ENCODE measurements at places on chromosomes 6 and 20.

DNA sequence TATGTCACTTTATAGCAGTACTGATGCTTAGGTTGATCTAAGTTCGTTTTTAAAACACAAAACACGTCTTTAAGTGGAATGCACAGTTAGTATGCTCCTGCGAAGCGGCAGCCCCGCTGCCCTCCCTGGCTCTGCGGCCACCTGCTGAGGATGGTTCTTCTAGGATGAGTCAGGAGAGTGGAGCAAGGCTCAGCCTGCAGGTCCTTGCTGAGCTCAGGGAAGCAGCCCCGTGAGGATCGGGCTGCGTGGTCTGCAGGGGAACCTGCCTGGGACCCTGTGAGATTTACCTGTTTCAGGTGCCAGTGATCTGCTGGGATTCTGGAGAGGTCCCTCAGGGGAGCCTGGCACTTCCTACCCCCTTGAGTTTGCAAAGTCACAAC lies 57.5 kb downstream of the SYNJ2 start:
- DNase-seq = no peak

DNA sequence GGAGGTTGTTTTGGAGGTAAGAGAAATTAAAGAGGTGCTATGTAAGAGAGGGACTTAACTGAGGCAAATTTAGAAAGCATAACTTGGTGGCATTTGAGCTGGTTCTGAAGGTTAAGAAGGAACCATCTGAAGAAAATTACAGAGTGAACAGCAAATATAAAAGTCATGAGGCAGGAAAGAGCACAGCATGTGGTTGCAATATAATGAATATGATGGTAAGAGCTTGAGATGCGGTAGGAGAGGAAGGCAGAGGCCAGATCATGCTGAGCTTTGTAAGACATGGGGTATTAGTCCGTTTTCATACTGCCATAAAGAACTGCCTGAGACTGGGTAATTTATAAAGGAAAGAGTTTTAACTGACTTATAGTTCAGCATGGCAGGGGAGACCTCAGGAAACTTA lies 279.1 kb downstream of the UTRN start:
- DNase-seq = no peak

GRCh38 chr6:150978624-150979023 lies 113.1 kb downstream of the MTHFD1L start:
- no peak for DNase-seq

DNA sequence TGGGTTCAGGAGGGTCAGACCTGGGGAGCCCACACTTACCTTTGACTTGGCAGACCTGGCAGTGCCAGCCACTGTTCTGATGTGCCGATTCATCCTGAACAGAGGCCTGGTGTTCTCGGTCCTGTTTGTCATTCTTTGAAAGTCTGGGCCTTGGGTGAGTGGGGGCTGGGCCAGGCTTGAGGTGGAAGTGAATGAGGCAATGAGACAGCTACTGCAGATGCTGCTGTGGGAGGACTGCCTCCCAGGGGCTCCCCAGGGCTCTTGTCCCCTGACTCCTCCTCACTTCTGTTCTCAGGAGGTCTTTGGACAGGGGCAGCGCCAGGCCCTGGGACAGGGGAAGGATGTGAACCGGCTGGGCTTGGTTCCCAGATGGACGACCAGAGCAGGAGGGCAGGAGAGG lies 5.6 kb upstream of the TREML4 start:
- DNase-seq = no peak

- no peak for DNase-seq
Measured at GRCh38 chr20:34475979-34476736, 40.1 kb upstream of the DYNLRB1 start.

DNA sequence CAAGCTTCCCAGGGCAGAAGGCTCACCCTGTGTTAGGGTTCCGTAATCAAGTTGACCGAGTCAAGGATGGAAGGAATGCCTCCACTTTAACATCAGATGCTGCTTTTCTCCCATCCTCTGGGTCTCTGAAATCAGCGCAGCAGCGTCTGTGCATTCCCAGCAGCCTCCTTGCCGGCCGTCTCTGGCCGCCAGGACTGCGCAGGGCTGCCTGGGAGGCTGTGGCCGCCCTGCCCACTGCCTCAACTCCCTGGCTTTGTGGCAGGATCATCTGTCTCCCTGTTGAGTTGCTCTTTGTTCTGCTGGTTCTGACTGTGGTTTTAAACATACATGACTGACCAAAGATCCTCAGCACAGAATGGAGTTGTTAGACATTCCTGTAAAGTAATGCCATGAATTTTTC lies 56.5 kb downstream of the DLL1 start:
- DNase-seq = no peak

DNA sequence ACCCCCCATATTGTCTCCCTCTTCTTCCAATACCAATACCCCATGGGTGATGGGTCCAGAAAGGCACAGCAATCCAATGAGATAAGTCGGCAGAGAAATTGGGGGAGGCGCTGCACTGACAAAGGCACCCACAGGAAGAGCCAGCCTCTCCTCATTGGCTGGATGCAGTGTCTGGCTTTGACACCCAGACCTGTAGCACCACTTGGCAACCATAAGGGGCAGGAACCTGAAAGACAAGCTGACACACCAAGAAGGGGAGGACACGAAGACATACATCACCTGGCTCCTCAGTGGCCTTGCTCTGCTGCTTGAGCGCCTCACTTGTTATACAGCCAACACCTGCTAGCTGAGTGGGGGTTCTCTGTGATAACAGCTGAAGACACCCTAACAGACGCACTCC lies 19.4 kb upstream of the SLC4A11 start:
- no peak for DNase-seq

GRCh38 chr20:12315652-12316051 lies 398.0 kb downstream of the BTBD3 start:
- no peak for DNase-seq

GRCh38 chr6:96795481-96795880 lies 41.8 kb downstream of the GPR63 start:
- DNase-seq = no peak

GRCh38 chr6:30405934-30406333 lies 61.0 kb downstream of the RPP21 start:
- no peak for DNase-seq

GRCh38 chr6:35754452-35755277 lies 17.8 kb downstream of the ARMC12 start:
- no peak for DNase-seq

All from skeletal muscle cell (primary cell).